ENCODE measurements at places on chromosomes 4 and X.

- peak; percentile 91 for DNase-seq
These were observed 7.8 kb upstream of the CLOCK start for GRCh38 chr4:55554453-55555030.

DNA sequence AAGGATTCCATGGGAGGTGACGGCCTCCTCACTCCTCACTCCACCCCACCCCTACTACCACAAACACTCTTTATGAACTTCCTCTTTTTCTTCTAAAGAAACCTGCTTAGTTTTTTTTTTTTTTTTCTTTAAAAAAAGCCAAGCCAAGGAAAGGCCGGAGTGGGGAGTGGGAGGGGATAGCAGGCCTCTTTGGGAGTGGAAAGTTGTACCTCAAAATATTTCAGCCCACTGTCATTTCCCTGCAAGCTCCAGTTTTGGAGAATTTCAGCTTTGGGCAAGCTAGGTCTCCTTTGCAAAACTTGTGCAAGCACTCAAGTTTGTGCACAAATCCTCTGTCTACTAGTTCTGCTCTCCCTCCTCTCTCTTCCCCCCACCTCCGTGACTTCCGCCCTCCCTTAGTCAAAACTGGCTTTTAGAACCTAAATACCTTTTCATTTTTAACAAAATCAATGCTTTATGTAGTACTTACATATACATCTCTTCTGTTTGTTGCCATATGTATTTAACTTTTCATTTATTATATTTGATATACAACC lies 512 bp upstream of the ANTXR2 start:
- peak; percentile 98 for DNase-seq

- DNase-seq: peak; percentile 47
These were observed 1.3 kb upstream of the PDE6B start for GRCh38 chr4:623914-624566.

DNA sequence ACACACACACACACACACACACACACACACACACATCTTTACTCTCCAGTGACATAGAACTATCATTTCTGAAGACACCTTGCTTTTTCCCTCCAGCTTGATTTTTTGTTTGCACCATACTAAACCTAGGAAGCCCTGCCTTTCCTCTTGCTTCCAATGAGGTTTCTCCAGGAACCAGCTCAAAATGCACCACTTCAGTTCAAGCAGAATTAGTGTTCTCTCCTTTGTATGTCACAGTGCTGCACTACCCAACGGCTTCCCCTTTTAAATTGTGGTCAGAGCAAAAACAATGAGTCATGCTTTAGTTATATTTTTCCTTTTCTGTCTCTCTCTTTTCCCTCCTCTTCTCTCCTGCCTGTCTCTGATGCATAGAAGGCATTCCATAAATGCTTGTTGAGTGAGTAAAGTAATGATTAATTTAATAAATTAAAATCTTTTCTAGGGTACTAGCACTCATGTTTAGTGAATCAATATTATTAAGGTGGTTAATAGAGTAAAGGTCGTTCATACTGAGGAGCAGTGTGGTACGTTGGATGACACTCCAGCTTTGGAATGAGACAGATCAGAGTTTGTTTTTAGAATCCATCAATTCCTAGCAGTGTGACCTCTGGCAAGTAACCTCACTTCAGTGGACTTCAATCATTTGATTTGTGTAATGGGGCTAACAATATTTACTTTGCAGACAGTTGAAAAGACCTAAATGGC lies 5.9 kb downstream of the RTL3 start:
- peak; percentile 81 for DNase-seq

GRCh38 chr4:97396097-97396496 lies 747.2 kb downstream of the STPG2 start:
- DNase-seq: no peak

- peak; percentile 47 for DNase-seq
These were observed at the start of gene SPOCK3 for GRCh38 chr4:167234316-167234881. SPOCK3 (minus strand) TSS chr4:167234494.

- DNase-seq: peak; percentile 51
These were observed 34.5 kb upstream of the HELT start for GRCh38 chr4:184983672-184984356.

GRCh38 chr4:40563401-40563800 lies 66.3 kb downstream of the RBM47 start:
- DNase-seq: no peak

Data from Kasumi-1 (cell line).